Stimulated activated CD8-positive, alpha-beta memory T cell treated with anti-CD3 and anti-CD28 coated beads, Interleukin-15, amount 100 ng/mL, for 48 hours (primary cell): ENCODE measurements at places on chromosomes 12 and 14.

DNA sequence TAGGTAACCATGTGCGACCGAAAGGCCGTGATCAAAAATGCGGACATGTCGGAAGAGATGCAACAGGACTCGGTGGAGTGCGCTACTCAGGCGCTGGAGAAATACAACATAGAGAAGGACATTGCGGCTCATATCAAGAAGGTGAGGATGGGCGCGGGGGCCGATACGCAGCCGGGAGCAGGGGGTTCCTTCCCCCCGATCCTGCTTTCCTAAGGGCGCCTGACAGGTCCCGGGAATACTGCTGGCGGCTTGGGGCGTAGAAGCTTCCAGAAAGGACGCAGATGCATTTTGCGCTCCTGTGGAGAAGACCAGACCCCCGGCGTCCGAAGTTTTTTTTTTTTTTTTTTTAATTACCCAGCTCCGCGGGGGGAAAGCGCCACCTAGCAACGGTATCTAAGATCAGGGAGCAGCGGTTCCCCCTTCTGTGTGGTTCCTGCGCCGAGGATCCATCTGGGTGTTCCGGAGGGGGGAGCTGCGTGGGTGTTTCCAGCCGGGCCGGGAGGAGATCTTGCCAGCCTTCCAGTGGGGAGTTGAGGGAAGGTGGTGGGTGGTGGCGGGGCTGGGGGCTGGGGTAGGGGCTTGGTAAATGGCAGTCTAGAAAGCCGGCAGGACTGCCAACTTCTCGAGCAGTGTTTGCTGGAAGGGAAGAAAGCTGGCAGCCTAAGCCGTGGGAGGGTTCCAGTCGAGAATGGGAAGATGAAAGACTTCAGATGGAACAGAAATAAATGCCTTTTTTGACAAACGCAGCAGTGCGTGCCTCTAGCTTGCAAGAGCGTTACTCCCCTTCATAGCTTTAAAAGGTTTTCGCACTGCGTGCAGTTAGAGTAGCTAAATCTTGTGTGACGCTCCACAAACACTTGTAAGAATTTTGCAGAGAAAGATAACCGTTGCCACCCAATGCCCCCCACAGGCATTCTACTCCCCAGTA lies 764 bp downstream of the DYNLL1 start:
- DNase-seq, result peak; percentile 19

DNA sequence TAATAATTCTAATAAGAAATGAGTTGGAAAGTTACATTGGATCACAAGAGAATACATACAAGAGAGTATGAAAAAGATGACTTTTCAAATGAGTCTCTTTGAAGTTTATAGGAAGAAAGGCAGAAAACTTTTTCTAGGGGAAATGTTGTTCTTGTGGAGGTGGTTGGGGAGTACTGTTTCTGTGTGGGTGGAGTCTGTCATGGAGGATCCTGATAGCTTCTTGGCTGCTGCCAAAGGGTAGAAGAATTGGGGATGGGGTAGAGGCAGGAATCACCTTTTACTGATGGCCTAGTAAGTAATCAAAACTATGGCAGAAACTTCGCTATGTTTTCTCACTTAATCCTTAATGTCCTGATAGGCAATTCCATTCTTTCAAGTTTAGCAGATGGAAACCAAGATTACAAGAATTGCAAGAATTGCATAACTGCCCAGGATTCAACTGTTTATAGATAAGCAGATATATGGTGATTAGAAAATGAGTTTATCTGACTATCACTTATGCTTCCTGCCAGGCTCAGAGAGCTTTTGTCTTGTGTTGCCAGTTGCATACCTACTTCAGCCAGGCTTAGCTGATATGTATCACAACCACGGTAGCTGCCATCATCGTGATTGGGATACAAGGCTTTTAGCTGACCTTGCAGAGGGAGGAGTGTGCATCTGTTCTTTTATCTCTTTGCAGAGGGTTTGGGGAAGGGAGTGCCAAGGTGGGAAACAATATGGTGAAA lies 463.9 kb downstream of the TMTC2 start:
- no peak for DNase-seq

- no peak for DNase-seq
Observed at GRCh38 chr14:36856095-36856878, 194.6 kb downstream of the PAX9 start.

DNA sequence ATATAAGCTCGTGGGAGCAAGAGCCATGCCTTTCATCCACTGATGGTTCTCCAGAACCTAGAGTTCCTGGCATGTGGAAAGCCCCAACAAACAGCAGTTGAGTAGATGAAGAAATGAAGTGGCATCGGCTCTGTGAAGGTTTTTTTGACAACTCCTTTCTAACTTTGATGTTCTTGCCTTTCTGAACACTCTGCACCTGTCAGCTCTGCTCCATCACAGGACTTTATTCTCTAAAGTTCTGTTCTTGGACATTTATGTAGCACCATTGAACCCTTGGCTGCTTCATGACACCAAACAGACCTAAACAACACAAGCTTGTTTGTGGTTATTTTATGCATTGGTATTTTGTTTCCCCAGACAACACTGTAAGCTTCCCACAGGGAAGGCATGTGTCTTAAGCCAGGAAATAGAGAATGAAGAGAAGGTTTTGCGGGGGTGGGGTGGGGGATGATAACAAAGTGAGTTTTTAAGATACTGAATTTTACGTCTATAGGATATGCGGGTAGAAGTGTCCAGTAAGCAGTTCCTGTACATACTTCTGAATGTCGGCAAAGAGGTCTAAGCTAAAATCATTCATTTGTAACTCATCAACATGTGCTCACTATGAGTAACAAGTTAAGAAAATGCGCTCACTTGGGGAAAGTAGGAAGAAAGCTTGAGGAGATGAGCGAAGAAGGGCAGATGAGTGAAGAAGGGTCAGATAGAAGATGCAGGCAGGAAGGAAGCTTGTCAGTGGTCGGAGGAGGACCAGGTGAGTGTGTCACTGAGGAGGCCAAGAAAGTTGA lies 146.0 kb upstream of the PLEKHG7 start:
- no peak for DNase-seq

- no peak for DNase-seq
Observed at GRCh38 chr12:81350309-81350708, 272.4 kb downstream of the ACSS3 start.

- no peak for DNase-seq
Observed at GRCh38 chr12:15613981-15614380, 175.2 kb downstream of the EPS8 start.

- no peak for DNase-seq
Observed at GRCh38 chr14:104881369-104881979, 16.4 kb downstream of the CEP170B start.

DNA sequence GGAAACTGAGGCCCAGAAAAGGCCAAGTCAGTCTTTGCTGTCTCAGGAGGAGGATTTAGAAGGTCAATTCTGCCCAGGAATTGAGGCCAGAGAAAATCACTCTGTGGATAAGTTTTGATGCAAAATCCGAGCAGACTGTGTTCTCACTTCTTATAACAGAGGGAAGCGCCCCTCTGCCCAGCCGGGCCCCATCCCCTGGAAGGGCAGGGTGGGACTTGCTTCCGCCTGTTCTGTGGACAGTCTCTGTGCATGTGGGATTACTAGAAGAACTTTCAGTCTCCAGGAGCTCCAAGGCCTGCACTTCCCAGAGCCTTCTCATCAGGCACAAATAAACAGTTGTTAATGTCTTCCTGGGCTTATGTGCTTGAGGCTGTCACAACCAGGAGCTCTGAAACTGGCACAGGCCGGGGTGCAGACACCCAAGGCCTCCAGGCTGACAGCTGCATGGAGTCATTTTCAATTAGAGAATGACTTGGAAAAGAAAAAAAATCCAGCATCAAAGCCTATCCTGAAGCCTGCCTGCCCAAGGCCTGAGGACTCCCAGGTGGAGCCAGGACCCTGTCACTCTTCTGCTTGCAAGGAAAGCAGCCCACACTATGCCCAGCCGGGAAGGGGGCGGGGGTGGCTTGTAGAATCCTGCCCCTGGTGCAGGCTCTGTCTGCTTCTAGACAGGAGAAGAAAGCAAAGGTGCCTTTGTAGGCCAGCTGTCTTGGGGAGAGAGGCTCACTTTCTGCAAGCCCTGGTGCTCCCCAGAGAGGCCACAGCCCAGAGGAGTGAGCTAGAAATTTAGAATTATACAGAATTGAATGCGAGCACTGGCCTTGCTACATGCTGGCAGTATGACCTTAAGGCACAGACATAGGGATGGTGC lies 84.7 kb downstream of the NTF3 start:
- DNase-seq, result no peak

- peak; percentile 10 for DNase-seq
Observed at GRCh38 chr12:77064896-77065360, 441 bp downstream of the E2F7 start.

GRCh38 chr12:47821346-47821706 lies 1.6 kb upstream of the HDAC7 start:
- DNase-seq, result no peak

DNA sequence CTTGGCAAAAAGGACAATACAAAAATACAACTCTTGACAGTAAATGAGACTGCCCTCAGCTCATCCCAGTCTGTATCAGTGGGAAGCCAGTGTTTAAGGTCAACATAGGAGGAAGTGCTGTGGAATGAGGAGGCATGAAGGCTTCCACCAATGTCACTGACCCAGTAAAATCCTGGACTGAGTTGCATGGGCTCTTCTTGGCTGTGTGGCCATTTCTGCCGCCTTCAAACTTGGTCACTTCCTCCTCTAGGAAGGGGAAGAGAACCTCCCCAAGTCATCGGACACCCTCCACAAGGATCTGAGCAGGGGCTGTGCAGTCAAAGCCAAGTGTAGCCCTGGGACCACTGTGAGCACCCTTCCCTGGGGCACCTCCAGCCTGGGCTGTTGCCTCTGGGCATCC lies 11.9 kb downstream of the GPR68 start:
- no peak for DNase-seq

DNA sequence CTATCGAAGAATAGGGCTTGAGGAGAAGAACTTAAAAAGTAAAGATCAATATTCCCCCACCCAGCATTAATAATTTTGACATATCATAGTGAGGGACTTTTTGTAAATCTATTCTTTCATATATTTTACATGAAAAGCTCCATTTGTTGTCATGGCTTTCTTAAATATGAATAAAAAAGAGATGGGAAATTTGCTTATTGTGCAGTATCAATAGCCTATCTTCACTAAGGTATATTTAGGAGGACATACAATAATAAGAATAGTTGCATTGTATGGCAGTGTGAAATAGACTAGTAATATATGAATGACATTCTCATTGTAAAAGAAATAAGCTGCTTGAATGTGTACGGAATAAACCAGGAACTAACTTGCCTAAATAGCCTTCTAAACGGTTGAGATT lies 5.5 kb upstream of the TCP11L2 start:
- no peak for DNase-seq

DNA sequence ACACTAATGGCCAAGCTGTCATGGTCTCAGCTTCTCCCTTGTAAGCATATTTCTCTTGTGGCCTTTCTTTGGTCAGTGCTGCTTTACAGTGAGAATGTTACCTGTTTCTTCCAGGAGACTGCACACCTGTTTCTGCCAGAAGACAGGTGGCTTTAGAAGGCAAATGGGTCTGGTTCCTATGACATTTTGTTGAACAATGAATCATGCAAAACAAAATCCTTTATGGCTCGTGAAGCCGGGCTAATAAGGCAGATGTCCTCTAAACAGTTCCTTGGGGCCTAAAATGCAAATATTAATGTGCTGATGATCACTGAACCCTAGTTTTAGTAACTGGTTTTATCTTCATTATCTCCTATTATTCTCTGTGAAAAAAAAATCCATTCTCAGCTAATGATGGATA lies 927.6 kb downstream of the GALC start:
- no peak for DNase-seq

DNA sequence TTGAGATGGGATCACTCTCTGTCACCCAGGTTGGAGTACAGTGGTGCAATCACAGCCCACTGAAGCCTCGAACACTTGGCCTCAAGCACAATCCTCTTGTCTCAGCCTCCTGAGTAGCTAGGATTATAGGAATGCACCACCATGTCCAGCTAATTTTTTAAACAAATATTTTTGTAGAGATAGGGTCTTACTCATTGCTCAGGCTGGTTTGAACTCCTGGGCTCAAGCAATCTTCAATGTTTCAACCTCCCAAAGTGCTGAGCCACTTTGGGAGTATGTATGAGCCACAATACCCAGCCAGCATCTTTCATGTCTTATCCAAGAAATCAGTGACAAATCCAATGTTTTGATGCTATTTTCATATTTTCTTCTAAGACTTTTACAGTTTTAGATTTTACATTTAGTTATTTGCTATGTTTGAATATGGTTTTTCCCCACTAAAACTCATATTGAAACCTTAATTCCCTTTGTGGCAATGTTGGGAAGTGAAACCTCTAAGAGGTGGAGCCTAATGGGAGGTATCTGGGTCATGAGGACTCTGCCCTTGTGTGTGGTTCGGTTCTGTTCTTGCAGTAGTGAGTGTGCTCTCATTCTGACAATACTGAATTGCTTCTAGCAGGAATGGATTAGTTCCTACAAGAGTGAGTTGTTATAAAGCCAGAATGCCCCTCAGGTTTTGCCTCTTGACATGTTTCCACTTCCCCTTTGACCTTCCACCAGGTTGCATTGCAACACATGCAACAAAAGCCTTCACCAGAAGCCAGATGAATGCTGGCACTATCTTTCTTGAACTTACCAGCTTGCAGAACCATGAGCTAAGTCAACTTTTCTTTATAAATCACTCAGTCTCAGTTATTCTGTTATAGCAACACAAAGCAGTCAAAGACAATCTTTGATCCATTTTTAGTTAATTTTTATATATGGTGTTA lies 80.8 kb upstream of the AMIGO2 start:
- DNase-seq, result no peak

GRCh38 chr12:20376984-20377383 lies 8.6 kb downstream of the PDE3A start:
- no peak for DNase-seq

GRCh38 chr14:64114166-64114565 lies 180.0 kb downstream of the ESR2 start:
- DNase-seq, result no peak

DNA sequence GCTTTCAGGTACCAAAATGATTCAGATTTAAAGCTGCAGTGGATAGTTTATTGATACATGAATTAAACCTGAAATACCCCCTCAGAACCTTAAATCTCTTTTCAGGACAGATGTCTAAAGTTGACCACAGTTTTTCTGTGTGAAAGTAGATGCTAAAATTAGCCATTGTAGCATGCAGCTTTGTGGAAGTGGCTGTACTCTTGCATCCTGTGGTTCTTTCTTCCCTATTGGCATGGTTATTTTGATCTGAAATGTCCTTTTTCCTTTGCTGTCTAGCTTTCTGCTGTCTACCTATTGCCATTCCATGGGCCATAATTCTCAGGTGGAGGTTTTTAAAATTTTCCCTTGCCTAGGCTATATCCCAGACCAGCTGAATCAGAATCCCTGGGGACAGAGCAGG lies 455.6 kb downstream of the ZFP36L1 start:
- no peak for DNase-seq

GRCh38 chr12:38056701-38057689 lies 259.6 kb upstream of the ALG10B start:
- DNase-seq, result no peak

- DNase-seq, result no peak
Observed at GRCh38 chr12:7395950-7396349, 48.0 kb downstream of the CD163L1 start.

- DNase-seq, result no peak
Observed at GRCh38 chr12:72296389-72296788, 24.2 kb downstream of the TRHDE start.

DNA sequence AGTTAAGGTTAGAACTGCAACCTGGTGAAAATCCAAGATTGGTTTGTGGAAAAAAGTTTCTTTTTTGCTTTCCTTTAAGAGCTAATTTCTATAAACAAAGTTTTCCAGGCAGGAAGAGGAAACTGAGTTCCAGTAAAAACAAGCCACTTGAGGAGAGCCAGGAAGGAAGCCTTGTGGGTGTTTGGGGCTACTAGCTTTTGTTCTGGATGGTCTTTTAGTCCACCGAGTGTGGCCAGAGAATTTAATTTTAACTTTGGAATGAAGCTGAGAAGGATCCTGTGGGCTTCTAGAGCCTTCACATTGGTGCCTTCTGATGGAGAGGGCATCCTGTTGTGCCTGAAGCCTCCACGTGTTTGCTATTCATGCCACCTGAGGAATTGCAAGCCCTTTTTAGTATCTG lies 327.9 kb downstream of the C12orf75 start:
- no peak for DNase-seq
